ENCODE measurements at places on chromosomes 5 and 9. TPM values are rescaled to one million over a fixed set of nuclear protein-coding genes. Genes with fewer than 3 reads are reported as not detected.
A peak's percentile ranks its signal among the peaks of the same experiment; 100 is the strongest.

- peak overlapping the region; percentile 68 for H3K27ac ChIP-seq
- peaks cover 55% of the 10 kb centered on the region for H3K4me1 ChIP-seq
- no peak overlapping the region for H3K4me3 ChIP-seq
- peaks cover 83% of the 10 kb centered on the region for H3K36me3 ChIP-seq
Observed at GRCh38 chr9:92986176-92987119, 39.1 kb downstream of the FGD3 start.

DNA sequence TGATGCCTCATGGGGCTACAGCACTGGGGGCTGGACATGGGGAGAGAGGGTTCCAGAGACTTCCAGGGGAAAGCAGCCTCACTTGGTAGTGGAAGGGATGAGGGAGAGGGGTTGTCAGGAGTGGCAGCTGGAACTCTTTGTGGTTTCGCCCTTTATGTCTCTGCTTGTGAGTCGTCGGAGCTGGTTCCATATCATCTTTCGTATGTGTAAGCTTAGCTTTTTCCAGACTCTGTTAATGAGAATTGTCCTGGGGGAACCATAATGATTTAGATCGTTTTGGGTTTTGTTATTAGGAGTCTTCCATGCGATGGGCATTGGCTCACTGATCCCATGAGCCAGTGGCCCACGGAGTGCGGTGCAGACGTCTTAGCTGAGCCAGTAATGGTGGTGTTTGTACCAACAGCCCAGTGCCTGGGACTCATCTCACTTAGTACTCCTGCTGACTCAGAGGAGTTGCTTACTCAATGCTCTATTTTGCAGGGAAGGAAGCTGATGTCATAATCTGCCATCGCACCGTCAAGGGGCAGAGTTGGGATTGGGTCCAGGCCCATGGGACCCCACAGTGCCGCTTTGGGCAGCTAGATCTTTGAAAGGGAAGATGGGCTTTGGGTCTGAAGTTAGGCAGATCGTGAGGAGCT lies 48.5 kb downstream of the NEK6 start:
- H3K4me3 ChIP-seq = no peak overlapping the region
- DNase-seq = no peak
- no peaks in the 10 kb centered on the region for H3K27me3 ChIP-seq
- peaks cover 3% of the 10 kb centered on the region for H3K4me1 ChIP-seq

- peaks cover 14% of the 10 kb centered on the region for H3K36me3 ChIP-seq
- H3K27ac ChIP-seq = no peak overlapping the region
- H3K27me3 ChIP-seq = no peaks in the 10 kb centered on the region
- no peak overlapping the region for H3K4me3 ChIP-seq
- DNase-seq = no peak
Observed at GRCh38 chr9:136823136-136824046, 15.6 kb downstream of the RABL6 start.

GRCh38 chr9:96209407-96210271 lies 92.3 kb downstream of the HSD17B3 start:
- no peaks in the 10 kb centered on the region for H3K4me1 ChIP-seq
- H3K4me3 ChIP-seq = no peak overlapping the region
- no peaks in the 10 kb centered on the region for H3K36me3 ChIP-seq
- DNase-seq = no peak

- no peak for DNase-seq
- no peak overlapping the region for H3K4me3 ChIP-seq
- no peaks in the 10 kb centered on the region for H3K4me1 ChIP-seq
- no peak overlapping the region for H3K27ac ChIP-seq
Observed at GRCh38 chr9:84189904-84190303, 150.7 kb downstream of the SLC28A3 start.

DNA sequence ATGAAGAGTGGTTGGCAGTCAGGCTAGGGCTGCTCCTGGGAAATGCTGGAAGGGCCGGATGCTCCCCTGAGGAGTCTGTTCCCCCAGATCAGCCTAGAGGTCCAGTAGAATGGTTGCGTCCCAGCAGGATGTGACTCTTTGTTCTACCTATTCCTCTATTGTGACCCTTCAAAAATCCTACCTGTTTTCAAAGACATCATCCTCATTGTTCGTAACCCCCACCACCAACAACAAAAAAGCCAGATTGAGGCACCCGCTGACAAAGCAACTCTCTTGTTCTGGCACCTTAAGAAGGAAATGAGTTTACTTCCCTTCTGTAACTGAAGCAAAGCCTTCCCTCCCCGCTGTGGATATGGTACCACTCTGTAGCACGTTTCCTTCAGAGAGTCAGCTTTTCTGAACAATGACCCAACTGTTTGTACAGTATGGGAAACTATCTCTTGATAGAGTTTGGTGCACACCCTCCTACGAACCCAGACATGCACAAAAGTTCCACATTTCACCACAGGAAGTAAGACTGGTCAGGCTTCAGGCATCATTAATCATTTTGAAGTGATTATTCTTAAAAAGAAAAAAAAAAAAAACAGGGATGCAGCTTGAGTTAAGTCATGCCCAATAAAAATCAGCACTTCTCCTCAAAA lies 207.2 kb downstream of the ENC1 start:
- H3K4me1 ChIP-seq = no peaks in the 10 kb centered on the region
- H3K4me3 ChIP-seq = no peak overlapping the region
- no peak for DNase-seq
- peaks cover 4% of the 10 kb centered on the region for H3K27me3 ChIP-seq

DNA sequence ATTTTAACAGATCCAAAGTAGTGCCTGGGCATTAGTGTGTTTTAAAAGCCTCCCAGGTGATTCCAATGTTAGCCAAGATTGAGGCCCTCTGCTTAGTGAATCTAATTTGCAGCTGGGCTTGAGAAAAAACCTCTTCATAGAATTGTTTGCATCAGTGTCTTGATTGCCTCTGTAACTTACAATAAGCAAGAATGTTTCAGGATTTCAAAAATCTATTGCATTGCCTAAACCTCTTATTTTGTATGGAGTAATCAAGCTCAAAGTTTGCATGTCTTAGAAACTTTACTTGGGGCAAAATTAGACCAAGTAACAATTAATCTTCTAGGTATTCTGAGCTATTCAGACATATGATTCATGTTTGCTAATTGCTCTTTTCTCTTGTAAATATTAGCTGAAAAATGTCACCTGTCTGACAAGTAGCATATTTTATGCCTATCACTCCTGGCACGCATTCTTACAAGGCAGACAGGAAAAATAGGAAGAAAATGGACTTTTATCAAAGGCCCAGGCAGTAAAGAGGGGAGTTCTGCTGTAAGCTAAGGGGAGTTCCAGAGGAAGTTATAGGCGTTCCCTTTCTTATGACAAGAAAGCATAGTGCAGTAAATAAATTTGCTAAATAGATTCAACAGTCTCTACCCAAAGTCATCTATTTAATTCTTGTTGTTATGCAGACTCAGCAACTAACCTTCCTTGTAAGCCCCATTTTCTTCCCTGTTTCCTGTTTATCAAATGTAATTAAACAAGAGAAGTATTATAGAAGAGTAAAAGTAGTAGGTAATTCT lies 21.0 kb downstream of the PDCD1LG2 start:
- H3K4me3 ChIP-seq = peak overlapping the region; percentile 52
- H3K27ac ChIP-seq = peak overlapping the region; percentile 64
- H3K36me3 ChIP-seq = peaks cover 26% of the 10 kb centered on the region
- H3K27me3 ChIP-seq = no peaks in the 10 kb centered on the region

- H3K36me3 ChIP-seq = no peaks in the 10 kb centered on the region
- H3K4me1 ChIP-seq = no peaks in the 10 kb centered on the region
- no peak overlapping the region for H3K27ac ChIP-seq
- no peak overlapping the region for H3K4me3 ChIP-seq
- DNase-seq = no peak
Observed at GRCh38 chr9:1473956-1474634, 423.9 kb downstream of the DMRT2 start.

DNA sequence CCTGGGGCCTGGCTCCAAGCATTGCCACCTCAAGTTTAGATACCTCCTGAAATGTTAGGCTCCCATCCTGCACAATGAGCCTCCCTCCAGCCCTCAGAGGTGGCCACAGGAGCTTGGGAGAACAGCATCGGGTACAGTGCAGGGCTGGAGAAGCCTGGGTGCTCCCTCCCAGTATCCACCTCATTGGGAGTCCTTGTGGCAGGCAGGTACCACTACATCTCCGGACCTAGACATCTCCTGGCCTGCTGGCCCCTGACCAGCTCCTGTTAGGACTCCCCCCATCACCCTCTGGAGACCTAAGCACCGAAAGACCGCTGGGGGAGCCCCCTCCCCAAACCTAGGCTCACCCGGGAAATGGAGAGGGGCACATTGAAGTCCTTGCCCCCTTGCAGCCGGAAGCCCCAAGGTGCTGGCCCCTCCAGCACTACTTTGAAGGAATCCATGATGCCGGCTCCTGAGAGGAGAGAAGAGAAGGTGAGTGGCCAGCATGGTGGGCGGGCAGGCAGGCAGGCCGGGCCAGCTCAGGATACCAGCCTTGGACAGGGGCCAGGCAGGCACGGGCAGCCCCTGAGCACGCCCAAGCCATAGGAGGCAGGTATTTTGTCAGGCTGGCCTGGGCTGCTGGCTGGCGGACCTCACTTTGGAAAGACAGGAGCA lies 1.2 kb downstream of the PDLIM7 start:
- peaks cover 35% of the 10 kb centered on the region for H3K4me1 ChIP-seq
- H3K27ac ChIP-seq = peak overlapping the region; percentile 75
- peaks cover 10% of the 10 kb centered on the region for H3K36me3 ChIP-seq
- peak overlapping the region; percentile 89 for H3K4me3 ChIP-seq
- no peak for DNase-seq
- H3K27me3 ChIP-seq = peaks cover 21% of the 10 kb centered on the region

DNA sequence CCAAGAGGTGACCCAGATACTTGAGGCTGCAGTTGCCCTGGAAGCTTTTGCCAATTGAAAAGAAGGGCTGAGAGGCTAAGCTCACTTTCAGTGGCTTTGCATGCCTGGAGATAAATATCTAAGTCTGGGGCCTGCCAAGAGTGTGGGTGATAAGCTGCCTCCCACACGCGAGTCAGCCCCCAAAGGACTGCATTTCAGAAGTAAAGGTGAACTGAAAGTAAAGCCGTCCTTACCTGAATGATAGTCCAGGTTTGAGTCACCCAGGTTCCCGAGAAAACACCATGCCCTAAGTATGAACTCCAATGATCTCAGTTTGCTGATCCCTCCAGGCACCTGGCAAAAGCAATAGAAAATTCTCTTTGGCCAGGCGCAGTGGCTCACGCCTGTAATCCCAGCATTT lies 22.5 kb upstream of the N4BP3 start:
- DNase-seq = no peak
- H3K4me3 ChIP-seq = no peak overlapping the region
- H3K27ac ChIP-seq = no peak overlapping the region

DNA sequence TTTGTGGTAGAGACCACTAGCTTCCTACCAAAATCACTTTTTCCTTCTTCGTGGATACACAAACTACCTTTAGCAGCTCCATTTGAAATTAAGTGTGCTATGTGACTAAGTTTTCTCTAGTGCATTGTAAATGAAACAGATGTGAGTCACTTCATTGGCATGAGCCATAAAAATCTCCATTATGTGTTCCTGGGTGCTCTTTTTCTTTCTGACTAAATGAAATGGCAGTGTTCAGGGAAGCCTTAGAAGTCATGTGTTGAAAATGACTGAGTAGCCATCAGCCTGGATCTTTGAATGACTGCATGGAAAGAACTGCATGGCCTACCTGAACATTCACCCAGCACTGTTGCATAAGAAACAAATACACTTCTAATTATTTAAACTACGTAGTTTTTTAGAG lies 107.9 kb downstream of the NDUFAF2 start:
- H3K36me3 ChIP-seq = no peaks in the 10 kb centered on the region
- H3K27me3 ChIP-seq = no peaks in the 10 kb centered on the region
- no peak for DNase-seq
- no peak overlapping the region for H3K4me3 ChIP-seq
- H3K4me1 ChIP-seq = peaks cover 4% of the 10 kb centered on the region
- no peak overlapping the region for H3K27ac ChIP-seq

DNA sequence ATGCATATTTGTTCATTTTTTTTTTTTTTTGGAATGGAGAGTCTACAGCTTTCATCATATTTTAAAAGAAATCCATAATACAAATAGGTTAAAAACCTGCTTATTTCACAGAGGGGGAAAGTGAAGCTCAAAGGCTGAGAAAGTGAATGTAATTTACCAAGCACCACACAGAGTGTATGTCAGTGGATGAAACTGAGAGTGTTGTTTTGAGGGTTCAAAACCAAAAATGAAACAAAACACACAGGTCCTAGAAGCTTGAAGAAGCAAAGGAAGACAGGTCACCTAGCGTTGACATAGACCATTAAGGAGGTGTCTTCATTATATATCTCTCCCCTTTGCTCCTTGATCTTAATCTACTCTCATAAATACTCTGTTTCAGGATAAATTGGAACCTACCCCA lies 7.5 kb downstream of the NMUR2 start:
- DNase-seq = no peak
- no peak overlapping the region for H3K4me3 ChIP-seq
- H3K27me3 ChIP-seq = no peaks in the 10 kb centered on the region
- no peaks in the 10 kb centered on the region for H3K36me3 ChIP-seq

DNA sequence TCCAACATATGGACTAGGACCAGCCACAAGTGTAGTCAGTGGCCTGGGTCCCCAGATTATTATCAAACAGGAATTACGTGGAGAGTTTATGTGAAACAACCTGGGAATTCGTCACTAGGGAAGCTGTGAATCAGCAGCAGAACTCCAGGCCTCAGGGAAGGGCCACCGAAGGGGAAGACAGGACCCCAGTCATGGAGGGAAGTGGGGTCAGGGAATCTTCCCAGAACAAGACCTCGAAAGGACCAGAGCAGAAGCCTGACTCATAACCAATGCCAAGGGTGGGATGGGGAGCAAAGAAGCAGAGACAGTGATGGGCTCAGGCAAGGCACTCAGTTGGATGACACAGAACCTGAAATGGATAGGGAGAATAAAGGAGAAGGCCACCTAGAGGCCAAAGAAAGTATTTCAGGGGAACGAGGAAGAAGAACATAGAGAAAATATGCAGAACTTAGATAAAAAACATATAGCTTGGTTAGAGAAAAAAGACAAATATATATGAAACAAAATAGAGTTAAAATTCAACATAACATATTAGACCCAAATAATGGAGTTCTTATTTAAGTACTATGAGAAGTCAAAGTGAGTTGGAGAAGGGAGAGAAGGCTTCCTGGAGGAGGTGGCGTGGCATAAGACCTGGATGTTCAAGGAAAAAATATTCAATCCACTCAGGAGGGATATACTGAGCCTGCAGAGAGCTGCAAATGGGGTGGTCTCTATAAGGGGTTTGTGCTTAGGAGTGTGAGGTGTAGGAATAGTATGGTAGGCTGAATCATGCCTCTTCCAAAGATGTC lies 66.7 kb upstream of the CAST start:
- no peaks in the 10 kb centered on the region for H3K36me3 ChIP-seq
- peaks cover 8% of the 10 kb centered on the region for H3K4me1 ChIP-seq
- peaks cover 31% of the 10 kb centered on the region for H3K27me3 ChIP-seq

Gene PRELID1
- total RNA-seq = 257 TPM

Gene SHB
- 1.6 TPM for total RNA-seq

Gene PCDHB2
- total RNA-seq = not detected

Gene GKAP1
- 2.3 TPM for total RNA-seq

Gene HRH2
- total RNA-seq = 70.4 TPM

Gene NMUR2
- total RNA-seq = not detected

Gene GPX8
- total RNA-seq = not detected

Gene BAG1
- total RNA-seq = 72.4 TPM

Gene MAT2B
- 104 TPM for total RNA-seq

Gene KIF4B
- 0.07 TPM for total RNA-seq
